ENCODE measurements at places on chromosomes 12 and 14. TPM values are rescaled to one million over a fixed set of nuclear protein-coding genes. Genes with fewer than 3 reads are reported as not detected.

DNA sequence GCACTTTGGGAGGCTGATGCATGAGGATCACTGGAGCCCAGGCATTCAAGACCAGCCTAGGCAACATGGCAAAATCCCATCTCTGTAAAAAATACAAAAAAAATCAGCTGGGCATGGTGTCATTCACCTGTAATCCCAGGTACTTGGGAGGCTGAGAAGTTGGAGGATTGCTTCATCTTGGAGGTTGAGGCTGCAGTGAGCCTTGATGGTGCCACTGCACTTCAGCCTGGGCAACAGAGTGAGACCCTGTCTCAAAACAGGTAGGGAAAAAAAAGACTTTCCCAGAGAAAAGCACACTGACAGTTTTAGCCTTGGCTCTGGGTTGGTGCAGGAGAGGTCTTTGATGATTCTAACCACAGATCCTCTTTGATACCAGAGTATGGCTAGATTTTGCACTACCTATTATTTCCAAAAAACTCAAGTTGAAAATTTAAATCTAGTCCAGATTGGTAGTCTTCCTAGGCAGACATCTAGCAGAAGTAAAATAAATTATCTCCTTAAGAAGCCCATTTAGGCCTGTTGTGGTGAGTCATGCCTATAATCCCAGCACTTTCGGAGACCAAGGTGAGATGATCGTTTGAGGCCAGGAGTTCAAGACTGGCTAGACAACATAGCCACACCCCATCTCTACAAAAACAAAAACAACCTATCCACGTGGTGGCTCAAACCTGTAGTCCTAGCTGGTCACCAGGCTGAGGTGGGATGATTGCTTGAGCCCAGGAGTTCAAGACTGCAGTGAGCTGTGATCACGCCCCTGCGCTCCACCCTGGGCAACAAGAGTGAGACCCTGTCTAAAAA lies 18.6 kb downstream of the LARP4 start:
- peak; percentile 32 for DNase-seq

- no peak for DNase-seq
These were observed 100.6 kb upstream of the GRIP1 start for GRCh38 chr12:66779466-66779865.

DNA sequence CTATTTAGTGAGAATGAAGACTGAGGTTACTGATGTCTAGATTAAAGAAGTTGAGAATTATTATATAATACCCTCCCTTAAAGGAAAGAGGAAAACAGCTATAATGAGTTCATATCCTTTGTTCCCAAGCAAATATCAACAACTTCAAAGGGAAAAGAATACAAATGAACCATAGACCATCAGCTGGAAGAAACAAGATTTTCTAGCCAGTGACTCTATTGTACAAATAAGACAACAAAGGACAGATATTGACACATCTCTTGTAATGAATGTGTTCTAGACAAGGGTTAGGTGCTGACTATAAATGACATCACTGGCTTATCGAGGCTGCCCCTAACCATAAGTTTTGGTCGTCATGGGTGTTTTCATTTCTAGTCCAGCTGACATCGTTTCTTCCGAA lies 48.2 kb downstream of the SLC38A4 start:
- DNase-seq, result no peak

DNA sequence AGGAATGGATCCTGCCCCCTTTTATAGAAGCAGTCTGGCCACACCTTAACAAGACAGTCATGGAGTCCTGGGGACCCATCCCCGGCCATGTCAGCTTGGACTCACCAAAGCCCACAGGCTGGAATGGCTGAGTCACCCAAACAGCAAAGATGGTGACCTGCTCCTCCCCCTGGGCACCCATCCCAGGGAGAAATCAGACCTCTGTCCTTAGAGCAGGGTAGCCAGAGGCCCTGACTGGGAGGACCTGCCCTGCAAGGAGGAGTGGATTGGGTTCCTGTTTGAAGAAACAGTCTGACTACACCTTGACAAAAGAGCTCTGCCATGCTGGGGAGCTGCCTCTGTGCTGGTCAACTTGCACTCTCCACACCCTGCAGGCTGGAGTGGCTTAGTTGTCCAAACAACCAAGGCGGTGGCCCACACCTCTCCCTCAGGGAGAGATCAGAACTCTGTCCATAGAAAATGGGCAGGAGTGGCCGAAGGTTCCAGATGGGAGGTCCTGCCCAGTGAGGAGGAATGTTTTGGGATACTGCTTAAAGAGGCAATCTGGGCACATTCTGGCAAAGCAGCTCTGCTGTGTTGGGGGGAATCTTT lies 16.6 kb downstream of the MGP start:
- DNase-seq, result no peak

ENDOU gene
- not detected for total RNA-seq

GRCh38 chr14:78840898-78841297 lies 670.7 kb downstream of the NRXN3 start:
- DNase-seq, result no peak

- DNase-seq, result no peak
These were observed 59.4 kb upstream of the E2F7 start for GRCh38 chr12:77124767-77125166.

GRCh38 chr14:68658029-68658509 lies 134.8 kb downstream of the ZFP36L1 start:
- DNase-seq, result no peak

DNA sequence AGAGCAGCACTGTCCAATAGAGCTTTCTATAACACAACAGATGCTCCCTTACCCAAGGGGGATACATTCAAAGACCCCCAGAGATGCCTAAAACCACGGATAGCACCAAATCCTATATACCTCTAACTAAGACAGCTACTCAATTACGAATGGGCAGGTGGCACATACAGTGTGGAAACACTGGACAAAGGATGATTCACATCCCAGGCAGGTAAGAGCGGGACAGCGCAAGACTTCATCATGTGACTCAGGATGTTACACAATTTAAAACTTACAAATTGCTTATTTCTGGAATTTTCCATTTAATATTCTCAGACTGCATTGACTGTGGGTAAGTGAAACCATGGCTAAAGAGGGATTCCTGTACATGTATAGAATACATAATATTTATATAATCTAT lies 5.5 kb upstream of the HCFC2 start:
- DNase-seq, result no peak

NANOG gene
- total RNA-seq, result not detected

DNA sequence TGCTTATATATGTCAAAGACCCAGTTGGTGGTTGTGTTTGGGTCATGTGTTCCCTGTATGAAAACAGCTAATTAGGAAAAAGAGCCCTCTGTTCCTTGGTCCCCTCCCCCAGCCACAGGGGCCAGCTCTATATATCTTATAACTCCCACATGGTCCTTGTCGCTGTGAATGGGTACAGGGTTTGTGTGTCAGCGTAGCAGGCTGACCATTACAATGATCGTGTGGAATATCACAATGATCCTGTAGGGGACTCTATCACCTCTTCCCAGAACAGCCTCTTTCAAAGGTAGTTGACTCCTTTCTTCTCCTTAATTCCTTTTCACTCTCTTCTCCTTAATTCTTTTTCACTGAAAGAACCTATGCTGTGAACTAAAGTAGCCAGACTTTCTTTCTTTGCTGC lies 51.6 kb upstream of the RIC8B start:
- no peak for DNase-seq

Data from Caki2 (cell line).